Activated T-cell treated with anti-CD3 and anti-CD28 coated beads, Interleukin-2, amount 50 U/mL, for 1 hour (primary cell): ENCODE measurements at places on chromosomes 7 and 10.

GRCh38 chr7:57404343-57404966 lies 45.5 kb upstream of the ZNF716 start:
- no peak for DNase-seq

DNA sequence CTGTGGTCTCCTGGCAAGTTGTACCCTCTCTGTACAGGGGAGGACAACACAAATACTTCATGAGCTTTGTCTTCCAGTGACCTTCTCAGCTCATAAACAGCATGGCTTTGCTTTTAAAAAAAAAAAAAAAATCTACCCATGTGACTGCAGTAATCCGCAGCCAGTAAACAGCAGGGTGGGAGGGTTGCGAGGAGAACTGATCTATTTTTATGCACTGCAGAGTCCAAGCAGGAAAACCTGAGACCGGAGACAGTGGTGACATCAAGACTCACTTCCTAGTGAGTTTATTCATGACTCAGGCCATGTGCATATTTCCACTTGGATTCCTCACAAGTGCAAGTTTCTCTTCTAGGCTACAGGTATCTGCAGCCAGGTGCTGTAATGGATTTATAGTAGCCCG lies 127.9 kb downstream of the NRF1 start:
- no peak for DNase-seq

- no peak for DNase-seq
Measured at GRCh38 chr7:13920053-13920697, 69.3 kb downstream of the ETV1 start.

DNA sequence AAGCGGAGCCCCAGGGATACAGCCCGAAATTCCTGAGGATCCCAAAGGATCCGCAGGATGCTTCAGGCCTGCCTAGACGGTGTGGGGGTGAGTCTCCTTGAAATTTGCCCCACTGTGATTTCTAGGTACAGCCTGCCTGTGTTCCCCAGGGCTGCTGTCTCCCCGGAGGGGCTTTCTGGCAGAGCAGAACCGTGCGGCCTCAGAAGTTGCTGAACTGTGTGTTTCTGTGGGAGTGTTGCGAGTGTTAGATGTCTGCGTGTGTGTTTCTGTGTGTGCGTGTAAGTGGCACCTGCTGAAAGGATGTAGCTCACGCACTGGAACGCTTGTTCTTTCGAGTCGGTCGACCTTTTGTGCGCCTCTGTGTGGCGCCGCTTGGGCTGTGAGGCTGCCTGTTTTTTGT lies 27.8 kb upstream of the ZNF273 start:
- DNase-seq: no peak

- no peak for DNase-seq
Measured at GRCh38 chr10:79345241-79346011, 1.8 kb upstream of the PPIF start.

GRCh38 chr10:63114031-63114814 lies 18.9 kb upstream of the NRBF2 start:
- no peak for DNase-seq

DNA sequence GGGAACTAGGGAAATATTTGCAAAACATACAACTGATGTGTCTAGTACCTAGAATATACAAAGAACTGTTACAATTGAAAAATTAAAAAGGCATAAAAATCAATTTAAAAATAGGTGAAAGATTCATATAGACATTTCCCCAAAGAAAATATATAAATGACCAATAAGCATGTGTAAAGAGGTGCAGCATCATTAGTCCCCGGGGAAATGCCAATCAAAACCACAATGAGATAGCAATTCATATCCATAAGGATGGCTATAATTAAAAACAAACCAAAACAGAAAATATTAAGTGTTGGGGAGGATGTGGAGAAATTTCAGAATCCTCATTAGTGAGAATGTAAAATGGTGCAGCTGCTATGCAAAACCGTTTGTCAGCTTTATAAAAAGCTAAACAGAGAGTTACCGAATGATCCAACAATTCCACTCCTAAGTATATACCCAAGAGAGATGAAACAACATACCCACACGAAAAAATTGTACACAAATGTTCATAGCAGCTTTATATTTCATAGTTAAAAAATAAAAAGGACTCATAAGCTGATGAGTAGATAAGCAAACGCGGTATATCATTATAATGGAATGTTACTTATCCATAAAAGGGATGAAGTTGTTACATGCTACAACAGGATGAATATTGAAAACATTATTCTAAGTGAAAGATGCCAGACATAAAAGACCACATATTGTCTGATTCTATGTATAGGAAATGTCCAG lies 210.1 kb upstream of the INHBA start:
- DNase-seq: no peak

DNA sequence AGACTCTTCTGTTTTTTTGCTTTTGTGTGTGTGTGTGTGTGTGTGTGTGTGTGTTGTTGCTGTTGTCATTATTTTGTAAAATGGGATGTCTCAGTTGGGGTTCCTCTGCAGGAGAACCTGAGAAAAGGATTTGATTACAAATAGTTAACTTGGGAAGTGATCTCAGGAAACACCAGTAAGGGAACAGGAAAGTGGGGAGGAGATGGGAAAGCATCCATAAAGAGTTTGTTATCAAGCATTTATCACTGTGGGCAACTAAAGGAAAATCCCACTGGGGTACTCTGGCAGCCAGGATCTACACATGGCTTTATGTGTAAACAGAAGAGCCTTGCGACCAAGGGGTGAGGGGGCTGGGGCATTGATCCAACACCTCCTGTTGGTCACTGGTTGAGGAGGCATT lies 485.4 kb downstream of the KCNMA1 start:
- no peak for DNase-seq

- no peak for DNase-seq
Measured at GRCh38 chr10:129107525-129107924, 359.5 kb upstream of the MGMT start.

- no peak for DNase-seq
Measured at GRCh38 chr10:131574363-131574706, 262.8 kb upstream of the TCERG1L start.

DNA sequence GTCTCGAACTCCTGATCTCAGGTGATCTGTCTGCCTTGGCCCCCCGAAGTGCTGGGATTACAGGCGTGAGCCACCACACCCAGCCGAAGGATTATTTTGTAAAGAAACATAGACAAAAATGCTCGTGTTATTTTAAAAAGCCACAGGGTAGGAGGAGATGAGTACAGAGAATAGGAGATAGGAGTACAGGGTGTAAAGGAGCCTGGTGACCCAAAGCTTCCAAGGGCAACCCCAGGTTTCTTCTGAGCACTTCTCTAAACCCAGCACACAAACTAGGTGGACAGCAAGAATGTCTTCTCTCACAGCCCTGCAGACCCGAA lies 54.7 kb downstream of the ZNF467 start:
- DNase-seq: no peak

GRCh38 chr7:31950091-31950755 lies 120.0 kb downstream of the PDE1C start:
- no peak for DNase-seq

DNA sequence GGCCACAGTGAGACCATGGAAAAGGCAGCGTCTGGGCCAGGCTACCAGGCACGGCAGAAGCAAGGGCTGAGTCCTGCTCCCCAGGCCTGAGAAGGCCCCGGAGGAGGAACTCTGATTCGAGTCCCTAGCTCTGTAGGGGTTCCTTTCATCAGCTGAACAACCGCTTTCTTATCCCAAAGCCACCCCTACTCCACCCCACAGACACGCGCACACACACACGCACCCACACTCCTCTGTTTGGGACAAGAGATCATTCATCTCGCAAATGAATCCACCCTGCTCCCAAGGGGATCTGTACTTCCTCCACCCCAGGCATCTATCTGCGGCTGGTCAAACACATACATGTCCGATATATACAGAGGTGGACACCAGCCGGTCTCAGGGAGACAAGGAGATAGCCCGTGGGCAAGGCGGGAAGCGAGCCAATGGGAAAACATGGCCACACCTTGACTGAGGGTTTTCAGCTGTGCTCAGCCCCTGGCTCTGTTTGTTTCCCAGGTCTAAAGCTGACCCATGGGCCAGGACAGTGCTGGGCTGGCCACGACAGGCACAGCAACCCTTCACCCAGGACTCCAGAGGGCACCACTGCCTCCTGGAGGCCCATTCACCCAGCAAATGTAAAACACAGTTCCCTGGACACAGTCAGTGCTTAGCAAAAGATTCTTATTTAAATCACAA lies 7.3 kb downstream of the ZCCHC24 start:
- DNase-seq: no peak

DNA sequence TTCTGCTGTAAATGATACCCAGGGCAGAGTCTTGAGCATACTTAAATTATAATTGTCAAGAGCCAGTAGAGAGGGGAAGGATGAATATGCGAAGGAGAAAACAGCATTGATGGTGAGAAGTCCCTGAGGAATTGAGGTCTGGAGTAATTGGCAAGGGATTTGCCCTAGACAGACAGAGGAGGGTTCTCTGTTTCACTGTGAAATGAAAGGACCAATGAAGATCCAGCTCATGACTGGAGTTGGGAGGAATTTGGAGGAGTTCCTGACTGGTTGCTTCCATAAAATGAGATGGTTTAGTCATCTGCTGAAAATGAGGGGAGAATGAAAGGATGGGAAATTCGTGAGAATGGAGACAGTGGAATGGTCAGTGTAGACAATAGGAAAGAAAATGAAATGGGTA lies 6.8 kb downstream of the PRPF18 start:
- DNase-seq: no peak

GRCh38 chr10:74103560-74104258 lies 46.9 kb downstream of the AP3M1 start:
- no peak for DNase-seq

GRCh38 chr7:65722361-65722792 lies 150.5 kb upstream of the VKORC1L1 start:
- peak; percentile 66 for DNase-seq

DNA sequence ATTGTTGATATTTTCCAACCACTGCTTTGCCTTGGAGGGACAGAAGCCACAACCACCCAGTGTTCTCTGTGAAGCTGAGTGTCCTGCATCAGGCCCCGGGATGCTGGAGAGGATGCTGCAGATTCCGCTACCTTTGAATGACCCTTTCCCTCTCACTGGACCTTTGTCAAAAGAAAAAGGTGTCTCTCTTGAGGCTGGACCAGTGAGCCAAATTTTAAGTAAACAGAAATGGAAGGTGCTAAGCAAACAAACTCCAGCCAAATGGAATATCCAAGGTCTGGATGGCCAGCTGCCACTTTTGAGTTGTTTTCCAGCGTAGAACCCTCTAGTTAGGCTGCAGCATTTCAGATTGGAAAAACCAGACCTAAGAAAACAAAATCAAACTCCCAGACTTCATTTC lies 145.5 kb downstream of the TRIL start:
- no peak for DNase-seq

GRCh38 chr7:38893061-38893460 lies 15.9 kb downstream of the VPS41 start:
- no peak for DNase-seq

DNA sequence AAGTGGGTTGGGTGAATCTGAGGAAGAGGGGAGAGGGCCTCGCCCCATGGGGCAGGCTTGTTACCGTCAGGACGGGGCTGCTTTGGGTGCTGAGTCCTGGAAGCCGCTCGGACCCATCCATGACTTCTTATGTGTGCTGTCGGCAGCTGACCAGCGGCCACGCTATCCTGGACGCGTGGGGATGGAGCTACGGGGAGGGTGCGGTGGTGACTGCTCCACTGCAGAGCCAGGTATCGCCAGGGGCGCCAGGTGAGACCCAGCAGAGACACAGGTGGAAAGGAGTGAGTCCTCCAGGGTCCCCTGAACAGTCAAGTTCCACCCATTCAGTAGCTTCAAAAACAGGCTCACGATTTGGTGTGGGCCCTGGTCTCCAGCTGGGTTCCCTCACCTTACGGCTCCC lies 10.6 kb upstream of the FAM20C start:
- DNase-seq: no peak

GRCh38 chr7:134364619-134365037 lies 47.9 kb upstream of the SLC35B4 start:
- DNase-seq: no peak

- DNase-seq: no peak
Measured at GRCh38 chr7:573933-574381, 54.3 kb upstream of the PDGFA start.

DNA sequence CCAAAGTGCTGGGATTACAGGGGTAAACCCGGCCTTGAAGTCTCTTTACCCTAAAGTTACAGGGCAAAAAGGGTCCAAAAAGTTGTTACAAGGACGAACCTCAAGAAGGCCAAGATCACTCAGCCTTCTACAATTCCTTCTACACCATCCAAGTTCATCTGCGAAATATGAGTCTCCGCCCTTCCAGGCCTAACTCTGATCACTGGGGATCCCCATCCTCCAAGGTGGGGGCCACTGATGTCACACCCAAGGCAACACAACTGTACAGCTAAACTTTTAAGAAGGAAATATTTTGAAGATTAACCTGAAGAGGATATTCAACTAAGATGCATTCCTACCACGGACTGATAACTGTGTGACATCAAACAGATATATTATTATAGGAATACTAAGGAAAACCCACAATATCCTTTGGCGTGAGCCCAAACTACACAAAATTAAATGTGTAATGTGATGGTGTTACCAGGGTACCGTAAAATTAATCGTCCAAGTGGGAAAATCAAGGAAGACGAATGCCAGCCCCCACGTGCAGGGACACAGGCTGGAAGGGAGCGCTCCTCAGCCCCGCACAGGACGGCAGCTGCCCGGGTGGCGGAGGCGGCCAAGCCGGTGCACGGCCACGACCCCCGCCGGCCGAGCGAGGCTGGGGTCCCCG lies 1.0 kb downstream of the PAXIP1 start:
- DNase-seq: no peak

- no peak for DNase-seq
Measured at GRCh38 chr7:2786607-2787116, 57.4 kb downstream of the GNA12 start.

- no peak for DNase-seq
Measured at GRCh38 chr10:29926693-29927048, 132.7 kb downstream of the JCAD start.

- DNase-seq: no peak
Measured at GRCh38 chr7:55514546-55515265, 57.6 kb downstream of the VOPP1 start.
